ENCODE measurements at places on chromosomes 5 and 9.

DNA sequence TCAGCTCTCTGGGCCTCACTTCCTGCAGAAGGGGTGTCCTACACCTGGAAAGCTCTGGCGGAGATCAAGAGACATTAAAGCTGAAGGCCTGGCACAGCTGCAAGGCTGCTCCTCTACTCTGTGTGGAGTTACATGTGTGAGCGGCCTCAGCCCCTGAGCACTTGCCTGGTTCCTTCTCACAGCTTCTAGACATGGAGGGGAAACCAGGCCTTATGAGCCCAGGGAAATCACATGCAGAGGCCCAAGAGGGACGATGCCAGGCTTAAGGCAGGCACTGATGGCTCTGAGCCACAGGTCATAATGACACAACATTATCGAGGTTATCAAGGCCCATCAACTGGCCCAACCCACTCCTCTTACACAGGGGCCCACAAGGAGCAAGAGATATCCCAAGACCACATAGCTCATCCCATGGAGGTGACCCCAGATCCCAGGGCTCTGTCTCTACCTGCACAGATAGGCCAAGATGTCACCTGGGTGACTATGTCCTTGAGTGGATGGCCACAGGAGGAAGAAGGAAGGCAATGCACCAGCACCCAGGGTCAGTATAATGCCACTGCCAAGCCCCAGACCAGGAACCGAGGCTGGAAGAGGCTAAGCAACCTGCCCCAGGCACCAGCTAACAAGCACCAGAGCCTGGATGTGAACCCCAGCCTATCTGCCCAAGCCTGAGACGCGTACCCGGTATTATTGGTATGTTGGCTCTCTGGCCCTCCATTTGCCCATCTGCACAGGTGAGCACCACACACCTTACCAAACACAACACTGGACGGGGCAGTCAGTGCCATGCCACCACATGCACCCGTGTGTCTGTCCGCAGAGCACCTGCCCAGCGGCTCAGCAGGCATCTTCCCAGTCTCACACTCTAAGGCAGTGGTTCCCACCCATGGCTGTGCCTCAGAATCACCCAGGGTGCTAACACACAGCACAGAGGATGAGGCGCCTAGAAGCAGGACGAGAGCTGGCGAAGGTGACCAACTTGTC is 143.3 kb downstream of the GABBR2 start:
- no peak for DNase-seq

DNA sequence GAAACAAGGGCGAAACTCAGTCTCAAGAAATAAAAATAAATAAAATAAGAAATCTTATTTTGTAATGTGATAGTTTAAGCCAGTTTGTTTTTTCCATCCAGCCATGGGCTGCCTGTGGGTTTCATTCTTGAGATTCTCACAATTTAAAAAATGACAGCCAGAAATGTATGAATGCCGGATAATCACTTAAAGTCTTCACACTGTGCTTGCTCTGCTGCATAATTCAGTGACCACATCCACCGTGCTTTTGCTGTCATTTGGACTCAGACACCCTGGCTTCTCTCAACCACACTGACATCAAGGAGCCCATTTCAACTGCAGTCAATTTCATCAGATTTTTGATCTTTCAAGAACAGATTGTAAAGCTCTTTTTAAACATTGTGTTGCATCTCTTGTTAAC is 61.0 kb upstream of the DAPK1 start:
- DNase-seq: no peak

DNA sequence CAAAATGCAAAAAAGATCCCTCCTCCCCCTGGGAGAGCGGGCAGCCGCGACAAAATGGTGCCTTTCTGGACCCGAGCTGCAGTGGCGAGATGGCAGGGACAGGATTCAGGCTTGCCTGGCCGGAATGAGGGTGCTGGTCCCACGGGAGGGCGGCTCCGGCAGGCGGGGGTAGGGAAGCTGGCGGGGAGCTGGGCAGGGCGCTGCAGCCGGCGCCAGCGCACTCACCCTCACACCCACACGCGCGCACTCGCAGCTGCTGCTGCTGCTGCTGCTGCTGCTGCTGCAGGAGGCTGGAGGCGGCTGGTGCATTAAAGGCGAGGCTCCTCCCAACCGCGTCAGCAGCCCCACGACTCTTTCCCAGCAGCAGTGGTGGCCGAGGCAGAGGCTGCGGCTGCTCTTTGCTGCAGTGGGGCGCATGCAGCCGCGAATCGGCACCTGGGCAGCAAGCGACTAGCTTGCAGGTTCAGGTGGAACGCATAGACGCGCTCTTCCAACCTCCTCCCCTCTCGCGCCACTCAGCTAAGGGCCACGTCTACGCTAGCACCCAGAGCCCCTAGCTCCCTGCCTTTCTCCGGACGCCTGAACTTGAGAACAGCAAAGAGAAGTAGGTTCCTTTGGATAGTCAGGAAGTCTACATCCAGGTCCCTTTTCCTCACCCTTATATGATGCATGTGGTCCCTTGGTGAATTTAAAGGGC is at the start of gene PPP2R2B:
PPP2R2B (minus strand) TSS at position 282 of the 697 bp plus-strand sequence.
- DNase-seq: peak; percentile 78

DNA sequence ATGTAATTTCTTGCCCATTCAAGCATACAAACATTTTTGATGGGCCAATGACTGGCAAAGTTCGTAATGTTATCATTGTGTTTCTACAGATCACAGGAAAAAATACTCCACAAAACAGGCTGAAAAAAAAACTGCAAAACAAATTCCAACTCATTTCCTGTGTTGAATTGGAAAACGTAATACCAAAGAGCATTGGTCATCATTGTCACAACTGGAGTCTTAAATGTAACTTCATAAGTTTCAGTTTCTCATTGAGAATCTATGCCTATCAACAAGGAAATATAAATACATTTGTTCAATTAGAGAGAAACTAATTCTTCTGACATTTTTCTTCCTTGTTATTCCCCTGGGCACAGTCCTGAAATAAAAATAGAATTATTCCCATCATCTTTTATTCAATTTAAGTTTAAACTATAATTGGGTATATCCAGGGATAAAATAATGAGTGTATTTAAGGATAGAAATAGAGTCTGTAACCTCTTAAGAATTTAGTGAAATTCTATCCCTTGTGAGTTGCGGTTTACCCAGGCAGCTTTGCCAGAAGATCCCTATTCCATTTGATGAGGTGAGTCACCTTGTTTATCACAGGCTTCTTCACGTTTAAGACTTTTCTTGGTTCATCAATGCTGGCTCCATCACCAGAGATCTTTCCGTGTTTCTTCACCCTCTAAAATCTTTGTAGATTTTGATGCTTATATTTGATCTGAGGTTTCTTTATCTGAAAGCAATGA is 112.7 kb upstream of the ITGA1 start:
- DNase-seq: no peak

DNA sequence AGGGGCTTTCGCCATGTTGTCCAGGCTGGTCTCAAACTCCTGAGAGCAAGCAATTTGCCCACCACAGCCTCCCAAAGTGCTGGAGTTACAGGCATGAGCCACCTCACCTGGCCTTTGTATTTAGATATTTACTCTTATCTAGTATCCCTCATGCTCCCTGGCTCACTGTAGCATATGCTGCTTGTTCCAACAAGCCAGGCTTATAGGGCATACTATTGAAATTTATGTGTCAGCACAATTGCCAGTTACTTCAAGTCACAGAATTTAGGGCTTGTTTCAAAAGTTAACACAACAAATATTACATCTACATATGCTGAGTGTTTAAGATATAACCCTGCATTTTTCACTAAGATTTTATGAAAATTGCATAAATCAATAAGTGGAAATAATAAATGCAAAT is 469.2 kb upstream of the ZNF608 start:
- DNase-seq: no peak

DNA sequence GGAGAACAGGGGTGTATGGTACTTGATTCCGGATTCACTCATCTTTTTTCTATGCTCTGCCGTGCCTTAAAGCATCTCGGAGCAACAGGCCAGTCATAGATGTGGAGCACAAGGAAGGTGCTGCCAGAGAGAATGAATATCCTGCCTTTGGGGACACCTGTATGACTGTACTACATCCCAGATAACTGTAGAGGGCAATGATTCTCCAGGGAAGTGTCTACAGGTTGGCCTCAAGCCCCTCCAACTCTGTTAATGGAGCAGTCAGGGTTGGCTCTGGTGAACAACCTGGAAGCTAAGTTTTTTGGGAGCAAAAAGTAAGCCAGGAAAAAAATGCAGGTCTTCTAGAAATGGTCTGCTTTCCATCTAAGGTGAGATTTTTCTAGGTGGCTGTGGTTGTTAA is 71.0 kb downstream of the NREP start:
- no peak for DNase-seq

- no peak for DNase-seq
Observed at GRCh38 chr9:523444-523843, 308.8 kb downstream of the DOCK8 start.

GRCh38 chr5:82863266-82863665 is 213.9 kb downstream of the TMEM167A start:
- DNase-seq: no peak

Measured in CD4-positive, alpha-beta T cell (primary cell).